ENCODE measurements at places on chromosomes 1 and 21. TPM values are rescaled to one million over a fixed set of nuclear protein-coding genes. Genes with fewer than 3 reads are reported as not detected.

S100A1 gene
- 1,915 TPM for total RNA-seq

DNA sequence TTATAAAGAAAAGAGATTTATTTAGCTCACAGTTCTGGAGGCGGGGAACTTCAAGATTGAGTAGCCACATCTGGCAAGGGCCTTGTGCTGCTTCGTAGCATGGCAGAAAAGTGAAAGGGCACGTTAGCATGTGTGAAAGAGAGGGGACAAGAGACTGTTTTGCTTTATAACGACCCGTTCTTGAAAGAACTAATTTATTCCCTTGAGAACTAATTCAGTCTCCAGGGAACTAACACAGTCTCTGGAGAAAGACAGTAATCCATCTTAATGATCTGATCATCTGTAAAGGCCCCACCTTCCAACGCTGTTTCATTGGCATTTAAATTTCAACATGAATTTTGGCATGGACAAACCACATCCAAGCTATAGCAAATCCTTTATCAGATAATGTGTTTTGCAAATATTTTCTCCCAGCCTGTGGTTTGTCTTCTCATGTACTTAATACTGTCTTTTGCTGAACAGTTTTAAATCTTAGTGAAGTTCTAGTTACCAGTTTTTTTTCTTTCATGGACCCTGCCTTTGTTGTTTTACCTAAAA, 26.1 kb downstream of the MTR start:
- DNase-seq = no peak

- DNase-seq = no peak
Measured at GRCh38 chr21:46379691-46380090, 55.7 kb downstream of the PCNT start.

GRCh38 chr1:154982341-154982740, 803 bp upstream of the FLAD1 start:
- no peak for DNase-seq
